ENCODE measurements at places on chromosomes 7 and 10.
A peak's percentile ranks its signal among the peaks of the same experiment; 100 is the strongest.

GRCh38 chr10:3566627-3567026 lies 218.4 kb downstream of the KLF6 start:
- DNase-seq, result no peak

DNA sequence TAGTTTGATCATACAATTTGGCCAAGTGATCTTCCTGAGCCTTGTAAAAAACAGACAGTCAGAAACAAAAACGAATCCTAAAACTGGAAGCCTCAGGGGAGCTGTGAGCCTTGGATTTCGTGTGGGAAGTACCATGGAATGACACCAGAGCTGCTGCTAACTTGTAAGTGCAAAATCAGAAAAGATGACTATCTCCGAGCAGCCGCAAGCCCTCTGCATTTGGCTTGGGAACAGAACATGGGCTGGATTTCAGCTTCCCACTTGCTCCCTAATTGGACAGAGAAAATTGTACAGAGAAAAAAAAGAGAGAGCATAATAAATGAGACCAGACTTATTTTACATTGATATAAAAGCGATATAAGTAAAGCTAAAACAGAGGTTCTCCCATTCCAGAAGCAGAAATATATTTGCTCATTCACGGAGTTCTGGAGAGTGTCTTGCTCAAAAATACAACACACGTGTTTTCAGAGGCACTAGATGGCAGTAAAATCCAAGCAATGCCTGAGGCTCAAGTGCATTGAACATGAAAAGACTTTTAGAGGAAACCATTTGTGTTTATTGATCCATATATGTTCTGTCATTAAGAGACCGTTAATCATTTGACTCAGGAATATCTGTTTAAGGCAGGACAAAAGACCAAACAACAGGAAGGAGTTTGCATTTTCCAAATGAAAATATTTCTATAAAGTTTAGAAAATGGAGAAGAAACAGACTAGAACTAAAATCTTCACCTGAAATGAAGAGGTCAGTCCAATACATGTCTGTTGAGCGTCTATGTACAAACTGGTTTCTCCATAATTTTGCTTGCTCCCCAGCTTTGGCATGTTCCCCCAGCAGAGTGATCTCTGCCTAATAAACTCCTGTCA lies 78.3 kb upstream of the SLC26A5 start:
- peak; percentile 8 for DNase-seq

DNA sequence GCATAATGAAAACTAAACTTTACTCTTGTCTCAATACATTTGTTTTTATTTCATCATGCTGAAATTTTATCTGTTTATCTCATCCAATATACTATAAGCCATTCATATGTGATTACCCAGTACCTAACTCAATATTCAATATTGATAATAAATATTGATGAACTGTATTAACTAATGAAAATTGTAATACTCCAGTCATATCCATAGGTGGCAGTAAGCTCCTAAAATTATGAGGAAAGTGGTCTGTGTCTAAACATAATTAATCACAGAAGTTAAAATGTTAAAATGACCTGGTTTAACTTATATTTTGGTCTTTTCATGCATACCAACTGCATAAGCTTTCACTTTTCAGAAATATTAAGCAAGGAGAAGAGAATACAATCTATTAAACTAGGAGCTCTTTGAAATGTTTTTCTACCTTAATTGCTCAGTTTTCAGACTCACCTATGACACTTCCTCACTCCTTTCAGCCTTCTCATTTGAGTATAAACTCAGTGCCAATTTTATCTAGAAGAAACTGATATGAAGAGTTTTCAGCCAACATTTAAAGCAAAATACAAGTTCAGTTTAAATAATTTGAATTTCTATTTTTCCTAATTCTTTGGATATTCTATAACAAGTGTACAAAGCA lies 30.5 kb upstream of the VWDE start:
- DNase-seq, result no peak

DNA sequence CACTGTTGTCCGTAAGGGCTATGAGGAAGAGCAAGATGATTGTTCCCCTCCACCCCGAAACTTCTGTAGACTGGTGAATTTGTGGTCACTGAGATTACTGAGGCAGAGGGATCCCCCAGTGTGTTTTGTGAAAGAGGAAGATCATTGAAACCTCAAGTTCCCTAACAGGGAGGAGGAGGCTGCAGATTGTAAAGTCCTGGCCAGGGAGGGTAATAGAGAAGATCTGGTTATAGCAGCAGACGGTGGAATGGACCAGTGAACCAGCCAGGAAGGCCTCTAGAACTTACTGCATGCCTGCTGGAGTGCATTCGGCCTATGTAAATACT lies 31.1 kb downstream of the LMTK2 start:
- DNase-seq, result no peak

DNA sequence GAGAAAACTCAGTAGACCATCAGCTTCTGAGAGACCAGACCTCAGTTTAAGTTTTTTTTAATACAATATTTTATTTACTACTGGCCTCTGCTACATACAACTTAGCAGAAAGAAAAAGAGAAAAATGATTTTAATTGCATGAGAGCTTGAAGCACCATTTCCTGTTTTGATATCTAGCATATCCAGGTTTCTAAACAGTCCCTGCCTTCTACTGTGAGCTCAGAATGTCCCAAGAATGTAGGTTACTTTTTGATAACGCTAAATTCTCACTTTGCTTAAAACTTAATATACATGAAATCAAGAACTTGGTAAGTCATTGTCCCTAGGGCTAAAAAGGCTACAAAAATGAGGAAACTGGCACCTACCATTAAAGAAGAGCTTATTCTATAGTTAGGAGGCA lies 7.0 kb downstream of the TMEM243 start:
- no peak for DNase-seq

DNA sequence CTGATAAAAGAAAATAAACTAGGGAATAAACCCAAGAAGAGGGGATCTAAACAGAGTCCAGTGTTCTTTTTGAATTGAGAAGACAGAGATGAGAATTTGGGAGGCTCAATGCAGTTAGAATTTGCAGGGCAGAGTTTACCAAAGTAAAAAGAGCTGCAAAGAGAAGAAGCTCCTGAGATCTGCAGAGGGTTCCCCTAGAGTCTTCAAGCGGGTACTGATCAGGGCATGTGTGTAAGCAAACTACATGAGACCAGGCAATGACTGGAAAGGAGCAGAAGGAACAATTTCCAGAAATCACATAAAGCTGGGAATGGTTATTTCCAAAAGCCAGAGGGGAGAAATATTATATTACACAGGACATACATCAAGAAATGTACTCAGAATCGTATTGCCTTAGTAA lies 58.1 kb upstream of the TES start:
- DNase-seq, result no peak

DNA sequence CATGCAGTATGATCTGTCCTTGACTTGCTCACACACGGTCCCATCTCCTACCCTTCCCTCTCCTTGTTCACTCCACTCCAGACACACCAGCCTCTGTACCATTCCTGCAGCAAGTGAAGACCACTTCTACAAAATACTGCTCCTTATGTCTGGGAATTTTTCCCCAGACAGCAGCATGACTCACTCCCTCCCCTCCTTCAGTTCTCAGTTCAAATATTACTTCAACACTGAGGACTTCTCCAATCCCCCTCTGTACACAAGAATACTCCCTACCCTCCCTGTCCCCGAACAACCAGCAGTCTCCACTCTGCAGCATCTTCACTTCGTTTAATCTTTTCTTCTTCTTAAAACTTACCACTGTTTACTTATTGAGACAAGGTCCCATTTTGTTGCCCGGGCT lies 474.0 kb downstream of the GPAM start:
- no peak for DNase-seq

GRCh38 chr7:28411876-28412662 lies at the start of gene CREB5:
CREB5 (plus strand) TSS chr7:28412518; CDS start chr7:28412915, 397 bp downstream.
- peak; percentile 45 for DNase-seq

DNA sequence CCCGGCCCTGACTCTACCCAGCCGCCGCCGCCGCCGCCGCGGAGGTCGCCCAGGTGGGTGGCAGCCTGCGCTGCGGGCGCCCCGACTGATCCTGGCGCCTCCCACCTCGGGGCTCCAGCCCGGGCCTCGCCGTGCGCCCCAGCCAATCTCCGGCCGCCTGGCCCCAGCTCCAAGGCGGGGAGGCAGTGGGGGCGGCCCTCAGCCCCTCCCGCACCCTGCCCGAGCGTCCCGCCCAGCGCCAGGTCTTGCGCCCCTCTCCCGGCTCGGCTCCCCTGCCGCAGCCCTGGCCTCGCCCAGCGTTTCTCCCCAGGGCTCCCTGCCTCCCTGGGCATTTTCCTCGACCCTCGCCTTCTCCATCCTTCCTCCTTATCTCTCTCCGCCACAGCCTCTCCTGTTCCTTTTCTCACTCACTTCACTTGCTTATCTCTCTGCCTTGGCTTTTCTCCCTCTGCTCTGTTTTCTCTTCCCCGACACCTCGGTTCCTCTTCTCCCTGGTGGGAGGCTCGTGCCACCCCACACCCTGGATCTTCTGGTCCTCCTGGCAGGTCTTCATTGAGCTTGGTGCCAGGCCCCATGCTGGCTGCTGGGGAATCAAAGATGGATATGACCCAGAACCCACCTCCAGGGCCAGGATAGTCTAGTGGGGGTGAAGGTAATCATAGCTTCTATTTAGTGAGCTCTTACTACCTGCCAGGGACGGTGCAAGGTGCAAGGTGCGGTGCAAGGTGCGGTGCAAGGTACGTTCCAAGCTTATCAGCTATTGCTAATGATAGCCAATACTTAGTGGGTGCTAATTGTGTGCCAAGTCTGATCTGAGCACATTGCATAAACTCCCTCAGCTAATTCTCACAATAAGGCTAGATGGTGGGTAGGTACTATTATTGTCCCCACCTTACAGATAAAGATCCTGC lies at the start of gene SFRP5:
Gene SFRP5, minus strand, starts transcription at position 87 of the 911 bp plus-strand sequence. CDS start 166 bp downstream, outside the sequence.
- no peak for DNase-seq

GRCh38 chr7:151349507-151349853 lies 7.9 kb downstream of the NUB1 start:
- no peak for DNase-seq

GRCh38 chr10:62382831-62383230 lies 8.7 kb downstream of the ZNF365 start:
- no peak for DNase-seq

- no peak for DNase-seq
These were observed 63.3 kb upstream of the PDLIM1 start for GRCh38 chr10:95354110-95354509.

DNA sequence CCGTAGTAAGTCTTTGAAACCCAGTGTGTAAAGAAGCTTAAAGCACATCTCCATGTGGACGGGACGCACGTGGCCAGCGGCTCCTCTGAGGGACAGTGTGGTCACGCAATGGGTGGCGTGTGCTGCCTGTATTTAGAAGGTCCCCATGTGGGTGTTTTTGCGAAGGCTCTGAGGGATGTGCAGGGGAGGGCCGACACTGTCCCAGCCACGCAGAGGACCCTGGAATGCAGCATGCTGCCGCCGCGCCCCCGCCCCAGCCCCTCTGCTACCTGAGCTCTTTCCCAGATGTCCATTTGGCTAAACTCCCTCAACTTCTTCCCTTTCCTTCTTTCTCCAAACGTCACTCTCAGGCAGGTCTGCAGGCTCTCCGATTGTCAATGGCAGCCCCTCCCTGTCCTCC lies 8.8 kb downstream of the PFKP start:
- DNase-seq, result no peak

GRCh38 chr7:101625031-101625791 lies 3.9 kb downstream of the MYL10 start:
- no peak for DNase-seq

DNA sequence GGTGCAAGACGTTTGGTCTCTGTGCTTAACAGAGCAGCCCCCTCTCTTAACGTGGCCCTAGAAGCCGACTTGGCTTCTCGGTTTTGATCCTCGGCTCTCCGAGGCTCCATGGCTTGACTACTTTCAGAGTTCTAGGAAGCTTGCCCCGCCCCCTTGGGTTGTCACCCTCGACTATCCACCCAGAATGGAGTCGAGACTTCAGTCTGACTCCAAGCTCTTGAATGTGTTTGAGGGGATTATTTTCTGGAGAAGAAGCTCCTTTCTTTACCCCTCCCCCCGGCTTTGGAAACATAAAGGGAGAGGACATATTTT lies 448 bp downstream of the SEC24C start:
- no peak for DNase-seq

- no peak for DNase-seq
These were observed 210.0 kb upstream of the LYZL1 start for GRCh38 chr10:29078919-29079318.

GRCh38 chr10:112202561-112203241 lies 19.1 kb upstream of the GPAM start:
- DNase-seq, result no peak

DNA sequence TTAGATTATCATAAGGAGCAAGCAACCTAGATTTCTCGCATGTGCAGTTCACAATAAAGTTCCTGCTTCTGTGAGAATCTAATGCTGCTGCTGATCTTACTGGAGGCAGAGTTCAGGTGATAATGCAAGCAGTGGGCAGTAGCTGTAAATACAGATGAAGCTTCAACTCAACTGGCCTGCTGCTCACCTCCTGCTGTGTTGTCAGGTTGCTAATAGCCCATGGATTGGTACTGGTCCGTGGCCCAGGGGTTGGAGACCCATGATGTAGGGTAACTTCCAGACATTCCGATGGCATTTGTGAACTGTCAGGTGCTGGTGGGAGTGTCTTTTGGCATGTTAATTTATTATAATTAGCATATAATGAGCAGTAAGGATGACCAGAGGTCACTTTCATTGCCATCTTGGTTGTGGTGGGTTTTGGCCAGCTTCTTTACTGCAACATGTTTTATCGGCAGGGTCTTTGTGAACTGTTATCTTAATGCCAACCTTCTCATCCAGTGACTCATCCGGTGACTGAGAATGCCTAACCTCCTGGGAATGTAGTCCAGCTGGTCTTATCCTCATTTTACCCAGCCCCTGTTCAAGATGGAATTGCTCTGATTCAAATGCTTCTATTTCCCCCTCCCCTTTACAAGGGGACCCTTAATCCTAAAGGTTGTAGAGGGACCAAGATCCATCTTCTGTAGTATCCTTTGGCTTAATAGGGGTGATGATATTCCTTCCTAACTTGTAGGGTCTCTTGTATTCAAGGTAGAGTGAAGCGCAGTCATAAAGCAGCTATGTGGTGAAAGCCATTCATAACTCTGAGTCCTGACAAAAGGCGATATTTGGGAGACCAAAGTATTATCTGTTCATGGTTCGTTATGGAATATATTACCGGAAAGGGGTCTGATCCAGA lies 165.8 kb downstream of the CCSER2 start:
- no peak for DNase-seq

DNA sequence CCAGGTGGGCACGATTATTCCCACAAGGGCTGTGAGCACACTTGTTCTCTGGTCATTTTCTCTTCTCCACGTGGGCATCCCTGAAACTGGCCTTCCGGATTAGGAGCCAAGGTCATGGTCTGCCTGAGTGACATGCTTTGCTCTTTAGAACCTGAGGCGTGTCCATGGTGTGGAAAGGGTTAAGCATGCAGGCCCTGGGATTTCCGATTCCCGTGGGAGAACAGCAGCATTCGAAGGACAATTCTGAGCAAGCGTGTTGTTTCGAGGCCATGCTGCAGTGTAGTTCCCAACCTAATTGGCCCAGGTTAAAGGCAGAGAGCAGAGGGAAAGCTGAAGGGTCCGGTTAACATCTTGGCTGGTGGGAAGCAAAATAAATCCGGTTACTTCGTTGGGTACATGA lies 245.9 kb downstream of the SKAP2 start:
- no peak for DNase-seq

- no peak for DNase-seq
These were observed 35.3 kb downstream of the PALD1 start for GRCh38 chr10:70513848-70514309.

- DNase-seq, result no peak
These were observed 28.0 kb downstream of the MYOF start for GRCh38 chr10:93454146-93454545.

- DNase-seq, result peak; percentile 68
These were observed 4.0 kb upstream of the CREB5 start for GRCh38 chr7:28408105-28408959.

GRCh38 chr10:108849688-108850087 lies 1073.6 kb downstream of the XPNPEP1 start:
- no peak for DNase-seq

Measured in right kidney (tissue), 9 donors.